HT1080 (cell line): ENCODE measurements at places on chromosomes 16 and 17. TPM values are rescaled to one million over a fixed set of nuclear protein-coding genes. Genes with fewer than 3 reads are reported as not detected.

NEURL4 gene
- 20.7 TPM in 2 replicates for total RNA-seq

HAS3 gene
- total RNA-seq = 3.4 and 4.1 TPM in 2 replicates

TPSD1 gene
- total RNA-seq = not detected in 2 replicates

SCARF1 gene
- 1.5 and 2.5 TPM in 2 replicates for total RNA-seq

DNA sequence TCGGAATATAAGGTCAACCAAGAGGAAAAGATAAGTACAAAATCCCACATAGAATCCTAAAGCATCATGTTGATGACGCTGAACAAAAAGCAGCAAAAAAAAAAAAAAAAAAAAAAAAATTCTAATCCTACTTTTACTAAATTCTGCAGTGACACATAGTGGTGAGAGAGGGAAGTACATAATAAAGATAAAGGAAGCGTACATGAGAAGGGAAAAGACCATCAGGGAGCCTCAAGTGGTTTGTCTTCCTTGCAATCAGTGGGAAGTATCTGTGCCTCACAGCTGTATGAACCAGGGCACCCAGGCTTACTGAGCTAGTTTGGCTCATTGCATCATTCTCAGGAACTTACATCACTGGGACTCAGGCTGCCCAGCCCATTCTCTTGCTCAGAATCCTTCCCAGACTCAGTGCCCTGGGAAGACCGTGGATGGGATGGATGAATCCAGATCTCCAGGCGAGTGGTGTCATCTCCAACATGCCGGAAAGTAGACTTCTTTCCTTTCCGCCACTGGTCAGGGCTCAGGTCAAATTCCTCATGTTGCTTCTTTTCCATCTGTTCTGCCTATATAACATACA is 21.2 kb downstream of the SMG6 start:
- DNase-seq = peak; percentile 72

GRCh38 chr16:11801481-11802021 is 4.5 kb upstream of the ZC3H7A start:
- DNase-seq = peak; percentile 37

DNA sequence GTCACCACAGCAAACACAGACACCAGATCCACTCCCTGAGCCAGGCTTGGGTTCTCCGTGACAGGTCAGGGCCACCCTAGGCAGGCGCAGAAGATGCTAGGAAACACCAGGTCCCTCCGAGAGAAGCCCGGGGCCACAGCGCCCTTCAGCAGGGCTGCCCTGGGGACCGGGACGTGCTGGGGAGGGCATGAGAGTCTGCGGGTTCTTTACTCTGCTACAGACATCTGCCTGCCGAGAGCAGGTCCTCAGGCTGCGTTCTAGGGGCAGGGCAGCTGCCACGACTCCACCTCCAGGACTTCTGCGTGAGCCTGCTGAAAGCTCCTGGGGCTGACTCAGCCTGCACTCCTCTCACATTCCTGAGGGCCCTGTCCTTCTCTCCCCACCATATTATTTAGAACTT is 11.4 kb downstream of the MYLK3 start:
- DNase-seq = peak; percentile 13

DNA sequence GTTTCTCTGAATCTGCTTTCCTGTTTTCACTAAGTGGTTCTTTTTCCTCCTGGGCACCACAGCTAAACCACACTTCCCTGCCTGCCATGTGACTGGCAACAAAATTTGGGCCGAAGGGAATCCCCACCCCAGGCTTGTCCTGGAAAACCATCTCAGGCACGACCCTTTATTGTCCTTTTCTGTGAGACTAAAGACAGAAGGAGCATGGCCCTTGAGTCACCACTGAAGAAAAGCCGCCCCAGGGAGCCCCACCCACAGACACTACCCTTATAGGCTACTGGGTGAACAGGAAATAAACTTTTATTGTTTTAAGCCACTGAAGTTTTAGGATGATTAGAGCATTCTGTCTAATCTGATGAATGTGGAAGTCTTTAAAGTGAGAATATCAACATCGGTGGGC is 88.6 kb upstream of the BRD7 start:
- DNase-seq = no peak
